Spleen (tissue), 13 donors: ENCODE measurements at places on chromosomes 12 and 14. TPM values are rescaled to one million over a fixed set of nuclear protein-coding genes. Genes with fewer than 3 reads are reported as not detected.
A peak's percentile ranks its signal among the peaks of the same experiment; 100 is the strongest.

DNA sequence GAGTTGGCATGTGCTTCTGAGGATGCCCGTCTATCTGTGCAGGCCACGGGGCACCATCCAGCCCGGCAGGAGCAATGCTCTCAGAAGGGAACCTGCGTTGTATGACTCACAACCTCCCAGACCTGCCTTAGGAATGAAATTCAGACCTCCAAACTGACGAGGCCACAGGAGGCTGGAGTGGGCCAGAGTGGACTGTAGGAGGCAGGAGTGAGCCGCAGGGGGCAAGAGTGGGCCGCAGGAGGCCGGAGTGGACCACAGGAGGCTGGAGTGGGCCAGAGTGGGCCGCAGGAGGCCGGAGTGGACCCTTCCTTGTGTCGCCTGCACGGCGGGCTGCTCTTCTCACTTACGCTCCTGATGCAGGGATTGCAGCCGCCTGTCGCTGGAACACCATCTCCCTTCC, 11.1 kb upstream of the FBRSL1 start:
- H3K27me3 ChIP-seq: no peaks in the 10 kb centered on the region
- H3K4me1 ChIP-seq: no peaks in the 10 kb centered on the region
- DNase-seq: no peak
- H3K4me3 ChIP-seq: no peak overlapping the region

GRCh38 chr12:65999564-66000280, 130.8 kb downstream of the LLPH start:
- H3K27ac ChIP-seq: no peak overlapping the region
- H3K27me3 ChIP-seq: no peaks in the 10 kb centered on the region
- no peak overlapping the region for H3K4me3 ChIP-seq
- H3K36me3 ChIP-seq: no peaks in the 10 kb centered on the region

- no peak for DNase-seq
- no peaks in the 10 kb centered on the region for H3K27me3 ChIP-seq
- H3K27ac ChIP-seq: no peak overlapping the region
- H3K4me3 ChIP-seq: no peak overlapping the region
- no peaks in the 10 kb centered on the region for H3K36me3 ChIP-seq
These were observed 33.8 kb downstream of the ARMH4 start for GRCh38 chr14:58118097-58118815.

DNA sequence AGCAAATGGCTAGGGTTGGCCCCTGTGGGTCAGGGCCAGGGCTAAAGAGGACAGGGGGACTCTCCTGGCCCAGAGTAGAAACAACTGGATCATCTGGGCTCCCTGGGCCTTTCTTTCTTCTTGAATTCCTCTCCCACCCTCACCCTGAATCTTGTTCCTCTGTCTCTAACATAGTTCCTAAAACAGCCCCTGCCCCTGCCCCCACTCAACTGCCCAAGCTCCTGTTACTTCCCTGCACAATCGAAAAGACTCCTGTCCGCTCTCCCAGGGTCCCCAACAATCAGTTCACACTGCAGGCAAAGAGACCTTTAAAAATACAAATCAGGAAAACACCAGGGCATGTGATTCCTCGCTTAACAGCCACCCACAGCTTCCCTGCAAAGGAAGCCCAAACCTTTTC, 18.0 kb upstream of the ANKRD33 start:
- H3K4me1 ChIP-seq: peaks cover 25% of the 10 kb centered on the region
- no peak overlapping the region for H3K4me3 ChIP-seq
- peaks cover 11% of the 10 kb centered on the region for H3K27me3 ChIP-seq
- DNase-seq: no peak
- no peaks in the 10 kb centered on the region for H3K36me3 ChIP-seq

GRCh38 chr14:58882577-58883018, 244.8 kb downstream of the DACT1 start:
- no peak overlapping the region for H3K4me3 ChIP-seq
- no peak for DNase-seq
- no peaks in the 10 kb centered on the region for H3K36me3 ChIP-seq
- no peaks in the 10 kb centered on the region for H3K4me1 ChIP-seq
- H3K27me3 ChIP-seq: no peaks in the 10 kb centered on the region

DNA sequence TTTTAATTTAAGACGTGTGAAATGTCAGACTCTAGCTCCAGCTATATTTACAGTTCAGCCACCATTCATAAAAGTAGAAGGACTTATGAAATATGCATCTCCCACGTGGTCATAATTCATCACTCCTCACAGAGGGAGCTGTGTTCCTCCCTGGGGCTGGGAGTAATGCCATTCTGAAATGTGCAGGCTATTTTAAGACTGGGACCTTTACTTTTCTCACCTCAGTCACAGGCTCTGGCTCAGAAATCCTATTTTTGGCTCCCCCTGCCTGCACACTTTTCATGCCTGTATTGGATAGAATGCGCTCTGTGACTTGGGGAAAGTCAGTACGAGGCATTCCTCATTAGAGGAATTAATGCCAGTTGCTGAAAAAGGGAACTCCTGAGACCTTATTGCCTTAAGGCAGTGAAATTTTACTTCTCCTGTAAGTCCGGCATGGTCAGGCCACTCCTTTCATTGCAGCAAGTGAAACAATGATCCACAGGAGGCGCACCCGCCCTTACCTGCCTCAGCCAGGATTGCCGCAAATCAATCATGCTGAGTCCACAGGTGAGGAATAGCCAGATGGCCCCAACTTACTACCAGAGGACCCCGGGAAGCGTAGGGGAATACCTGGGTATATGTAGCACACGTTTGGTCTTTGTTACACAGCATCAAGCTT, 1133.2 kb upstream of the TMEM132C start:
- H3K27me3 ChIP-seq: no peaks in the 10 kb centered on the region
- H3K4me3 ChIP-seq: no peak overlapping the region
- DNase-seq: no peak

DNA sequence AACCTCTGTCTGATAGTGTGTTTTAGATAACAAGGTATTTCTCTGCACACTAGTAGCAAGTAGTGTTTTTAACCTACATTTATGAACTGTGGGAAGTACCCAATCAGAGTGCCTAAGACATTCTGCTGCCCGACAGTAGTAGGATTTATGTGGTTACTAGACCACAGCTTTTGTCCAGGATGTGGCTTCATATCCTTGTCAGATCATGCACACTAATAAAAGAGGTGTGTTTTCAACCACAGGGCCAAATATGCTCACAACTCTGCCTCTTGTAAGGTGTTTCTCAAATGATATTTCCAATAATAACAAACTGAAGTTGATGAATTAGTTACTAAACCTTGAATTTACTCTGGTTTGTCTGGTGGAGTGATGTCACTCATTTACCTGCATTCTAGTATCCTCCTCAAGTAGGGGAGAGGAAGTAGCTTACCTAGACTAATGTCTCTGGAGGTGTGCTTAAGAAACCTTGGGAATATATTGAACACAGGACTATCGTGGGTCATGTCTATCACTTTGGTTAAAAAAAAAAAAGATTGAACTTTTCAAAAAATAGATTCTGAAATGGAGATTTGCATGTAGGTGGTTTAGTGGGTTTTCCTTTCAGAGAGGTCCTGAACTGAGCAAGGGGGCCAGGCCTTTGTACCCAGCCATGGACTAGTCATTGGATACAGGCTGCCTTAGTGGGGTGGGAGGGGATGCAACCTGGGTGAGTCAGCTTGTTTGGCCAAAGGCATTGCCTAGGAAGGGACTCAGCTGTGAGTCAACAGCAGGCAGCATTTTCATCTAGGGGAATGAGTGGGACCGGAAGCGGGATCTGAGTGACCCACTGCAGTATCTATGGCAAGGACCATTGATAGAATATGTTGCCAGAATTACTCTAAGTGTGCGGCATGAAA, 14.1 kb downstream of the FBXW8 start:
- H3K4me3 ChIP-seq: no peak overlapping the region
- no peak for DNase-seq
- peaks cover 30% of the 10 kb centered on the region for H3K4me1 ChIP-seq

DNA sequence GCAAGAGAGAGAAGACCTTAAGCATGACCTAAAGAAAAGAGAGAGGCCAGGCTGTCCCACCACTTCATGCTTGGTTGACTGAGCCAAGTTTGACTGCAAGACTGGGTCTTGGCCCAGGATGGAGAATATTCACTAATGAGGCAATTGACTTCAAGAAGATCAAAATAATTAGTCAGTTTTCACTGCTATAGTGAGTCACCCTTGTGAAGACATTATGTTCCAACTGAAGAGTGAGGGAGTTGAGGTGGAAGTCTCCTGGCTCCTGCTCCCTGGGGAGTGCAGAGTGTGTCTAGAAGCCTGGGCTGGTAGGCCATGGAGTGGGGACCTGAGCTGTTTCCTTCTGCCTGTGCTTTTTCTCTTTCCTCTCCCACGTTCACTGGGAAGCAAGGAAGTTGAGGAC, 117.6 kb downstream of the CACNA1C start:
- peak overlapping the region; percentile 11 for H3K27ac ChIP-seq
- no peak overlapping the region for H3K4me3 ChIP-seq
- DNase-seq: no peak
- H3K27me3 ChIP-seq: no peaks in the 10 kb centered on the region

- no peaks in the 10 kb centered on the region for H3K27me3 ChIP-seq
- no peak overlapping the region for H3K4me3 ChIP-seq
- no peaks in the 10 kb centered on the region for H3K4me1 ChIP-seq
- DNase-seq: no peak
These were observed 132.5 kb downstream of the FOXN3 start for GRCh38 chr14:89284333-89285058.

GRCh38 chr12:55226523-55226922, 5.7 kb downstream of the OR10A7 start:
- no peak for DNase-seq
- no peak overlapping the region for H3K27ac ChIP-seq
- H3K4me3 ChIP-seq: no peak overlapping the region

GRCh38 chr14:92259613-92260357, 63.2 kb upstream of the SLC24A4 start:
- peaks cover 11% of the 10 kb centered on the region for H3K27me3 ChIP-seq
- no peak for DNase-seq
- no peaks in the 10 kb centered on the region for H3K36me3 ChIP-seq
- H3K4me3 ChIP-seq: no peak overlapping the region
- H3K27ac ChIP-seq: peak overlapping the region; percentile 69

DNA sequence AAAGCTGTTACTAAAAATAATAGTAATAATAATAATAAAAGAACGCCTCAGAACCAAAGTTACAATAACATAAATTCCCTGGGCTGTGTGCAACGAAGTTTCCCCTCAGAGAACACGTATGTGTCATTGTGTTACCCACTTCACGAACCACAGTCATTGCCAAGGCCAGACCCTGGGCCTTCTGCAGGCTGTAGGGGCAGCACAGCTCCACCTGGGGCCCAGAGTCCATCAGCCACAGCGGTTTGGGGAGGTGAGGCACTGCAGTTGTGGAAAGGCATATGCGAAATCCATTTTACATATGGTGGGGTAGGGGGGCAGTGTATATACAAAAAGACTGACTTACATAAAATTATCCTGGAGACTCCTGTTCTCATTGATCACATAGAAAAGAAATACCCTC, 56.1 kb downstream of the ESR2 start:
- no peak for DNase-seq
- no peak overlapping the region for H3K4me3 ChIP-seq
- no peak overlapping the region for H3K27ac ChIP-seq
- no peaks in the 10 kb centered on the region for H3K27me3 ChIP-seq

DNA sequence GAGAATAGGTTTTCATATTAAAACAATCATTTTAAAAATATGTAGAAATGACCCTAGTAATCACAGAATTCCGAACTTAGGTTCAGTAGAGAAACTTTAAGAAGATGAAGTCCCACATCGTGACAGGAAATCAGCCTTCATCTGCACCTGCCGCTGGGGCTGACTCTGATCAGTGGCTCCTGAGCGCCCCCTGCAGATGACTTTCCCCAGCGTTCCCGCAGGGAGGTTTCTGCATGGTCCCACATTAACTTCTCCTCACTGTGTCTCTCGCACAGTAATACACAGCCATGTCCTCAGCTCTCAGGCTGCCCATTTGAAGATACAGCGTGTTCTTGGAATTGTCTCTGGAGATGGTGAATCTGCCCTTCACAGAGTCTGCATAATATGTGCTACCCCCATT, 1131.1 kb downstream of the TMEM121 start:
- H3K4me1 ChIP-seq: no peaks in the 10 kb centered on the region
- no peak overlapping the region for H3K4me3 ChIP-seq
- H3K27me3 ChIP-seq: no peaks in the 10 kb centered on the region
- no peak overlapping the region for H3K27ac ChIP-seq

- H3K27ac ChIP-seq: peak overlapping the region; percentile 78
- H3K36me3 ChIP-seq: no peaks in the 10 kb centered on the region
- H3K27me3 ChIP-seq: no peaks in the 10 kb centered on the region
These were observed 15.9 kb downstream of the TAOK3 start for GRCh38 chr12:118356809-118357256.

DNA sequence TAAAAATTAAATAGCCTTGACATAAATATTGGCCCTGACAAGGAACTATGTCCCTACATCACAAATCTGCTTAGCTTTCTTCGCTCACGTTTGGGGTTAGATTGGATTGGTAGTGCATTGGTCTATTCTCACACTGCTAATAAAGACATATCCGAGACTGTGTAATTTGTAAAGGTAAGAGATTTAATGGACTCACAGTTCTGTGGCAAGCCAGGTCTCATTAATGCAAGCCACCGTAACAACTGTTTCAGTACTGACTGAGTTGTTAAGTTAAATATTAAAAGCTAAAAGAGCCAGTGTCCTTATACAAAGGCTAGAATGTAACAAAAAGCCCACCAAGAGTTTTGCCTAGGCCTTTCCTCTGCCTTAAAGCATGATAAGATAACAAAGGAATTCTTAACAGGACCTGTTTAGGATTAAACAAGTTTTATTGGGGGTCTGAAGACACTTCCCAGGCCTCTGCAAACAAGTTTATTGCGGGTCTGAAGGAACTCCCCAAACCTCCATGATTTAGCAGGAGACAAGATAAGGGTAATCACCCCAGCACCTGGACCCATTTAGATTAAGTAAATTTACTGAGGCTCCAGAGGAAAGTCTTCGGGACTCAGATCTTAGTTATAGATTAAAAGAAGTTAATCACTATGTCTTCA, 88.2 kb upstream of the PTGDR start:
- no peak for DNase-seq
- peaks cover 38% of the 10 kb centered on the region for H3K4me1 ChIP-seq
- no peak overlapping the region for H3K4me3 ChIP-seq
- H3K27ac ChIP-seq: no peak overlapping the region

- no peaks in the 10 kb centered on the region for H3K27me3 ChIP-seq
- no peak for DNase-seq
- no peaks in the 10 kb centered on the region for H3K36me3 ChIP-seq
- H3K27ac ChIP-seq: no peak overlapping the region
These were observed 117.9 kb downstream of the PDE3A start for GRCh38 chr12:20486233-20486632.

- no peaks in the 10 kb centered on the region for H3K36me3 ChIP-seq
- H3K27me3 ChIP-seq: no peaks in the 10 kb centered on the region
- no peak overlapping the region for H3K4me3 ChIP-seq
- no peak for DNase-seq
- H3K27ac ChIP-seq: no peak overlapping the region
These were observed 142.3 kb upstream of the ARHGAP5 start for GRCh38 chr14:31934767-31935266.

The FAM181A gene
- polyA plus RNA-seq: not detected

The NR4A1 gene
- 43.5 TPM for polyA plus RNA-seq

The PROX2 gene
- polyA plus RNA-seq: 0.06 TPM

The MIP gene
- not detected for polyA plus RNA-seq

The GLT8D2 gene
- polyA plus RNA-seq: 1.1 TPM

The RPS6KA5 gene
- 2.5 TPM for polyA plus RNA-seq

The FLRT2 gene
- polyA plus RNA-seq: 7.8 TPM

The SERPINA10 gene
- not detected for polyA plus RNA-seq

The ZC3H10 gene
- 4.0 TPM for polyA plus RNA-seq
